SK-N-SH treated with all-trans-retinoic acid at 6 μM for 48 hours (cell line): ENCODE measurements at places on chromosomes 5 and 9.

GRCh38 chr5:139797856-139798510, 2.4 kb downstream of the PSD2 start:
- no peak for ATAC-seq

GRCh38 chr9:96009690-96010472, 134.4 kb downstream of the ERCC6L2 start:
- no peak for ATAC-seq

DNA sequence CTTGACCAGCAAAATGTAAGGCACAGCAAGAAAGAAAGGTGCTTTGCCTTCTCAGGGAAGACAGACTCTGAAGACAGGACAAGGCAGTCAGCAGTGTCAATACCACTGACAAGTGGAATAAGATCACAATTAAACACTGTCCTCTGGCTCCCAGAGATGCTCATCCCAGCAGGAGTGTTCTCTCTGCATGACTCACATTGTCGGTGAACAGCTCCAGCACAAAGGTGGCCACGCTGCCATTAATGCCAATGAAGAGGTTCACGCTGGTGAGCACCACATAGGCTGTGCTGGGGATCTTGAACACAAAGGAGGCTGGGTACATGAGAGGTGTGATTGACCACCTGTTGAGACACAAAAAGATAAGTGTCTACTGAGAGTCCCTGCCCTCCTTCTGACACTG, 31.9 kb downstream of the NIPSNAP3B start:
- ATAC-seq, result no peak

GRCh38 chr9:121650217-121651007, 1.0 kb upstream of the DAB2IP start:
- ATAC-seq, result peak; percentile 63

DNA sequence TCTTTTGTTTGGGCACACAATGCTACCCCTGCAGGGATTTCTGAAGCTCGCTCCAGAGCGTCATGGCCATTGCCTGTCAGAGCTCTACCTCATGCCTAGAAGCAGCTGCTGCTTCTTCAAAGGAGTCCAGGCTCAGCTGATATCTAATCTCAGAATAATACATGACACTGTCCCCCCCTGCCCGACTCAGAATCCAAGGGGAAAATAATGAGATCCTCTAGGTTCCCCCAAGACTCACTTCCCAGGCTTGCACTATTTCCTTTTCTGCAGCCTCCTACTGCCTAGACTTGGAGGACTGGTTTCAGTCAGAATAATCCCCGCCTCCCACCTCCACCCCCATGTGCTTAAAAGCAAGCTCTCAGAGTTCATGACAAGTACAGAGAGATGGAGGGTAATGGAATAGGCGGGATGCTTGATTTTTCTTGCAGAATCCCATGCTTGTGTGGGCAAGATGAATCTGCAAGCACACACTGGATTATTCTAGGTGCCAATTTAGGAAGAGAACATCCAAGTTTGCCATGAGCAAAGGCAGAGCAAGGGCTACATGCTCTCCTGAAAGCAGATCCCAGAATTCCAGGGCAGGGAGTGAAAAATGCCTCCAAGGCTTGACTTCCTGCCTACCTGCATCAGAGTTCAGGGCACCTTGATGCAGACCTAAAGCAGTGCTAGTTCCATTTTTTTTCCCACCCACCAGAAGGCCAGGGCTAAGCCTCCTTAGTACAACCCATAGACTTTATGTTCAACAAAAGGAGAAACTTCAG, 97.4 kb upstream of the IFNK start:
- peak; percentile 54 for ATAC-seq
